Type B pancreatic cell (in vitro differentiated cells): ENCODE measurements at places on chromosomes 3 and 15.

DNA sequence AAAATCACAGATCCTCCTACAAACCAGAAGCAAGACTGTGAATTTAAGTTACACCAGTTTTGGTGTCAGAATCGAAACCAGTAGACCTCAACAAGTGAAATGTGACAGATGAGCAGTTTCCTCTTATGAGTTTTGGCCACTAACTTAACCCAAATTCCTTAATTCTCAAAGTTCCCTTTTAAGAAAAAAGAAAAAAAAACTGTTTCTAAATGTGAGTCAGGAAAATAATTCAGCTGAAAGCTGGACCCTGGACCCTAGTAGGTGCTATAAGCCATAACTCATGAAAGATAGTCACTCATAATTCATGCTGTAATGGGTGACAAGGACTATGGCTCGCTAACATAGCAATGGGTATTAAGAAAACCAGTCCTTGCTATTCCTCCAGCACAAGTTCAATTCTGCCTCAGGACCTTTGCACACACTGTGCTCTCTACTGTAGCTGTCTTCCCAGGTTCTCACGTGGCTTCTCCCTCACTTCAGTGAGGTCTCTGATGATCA is 9.0 kb upstream of the THRB start:
- no peak overlapping the region for H3K4me3 ChIP-seq
- no peak overlapping the region for H3K27ac ChIP-seq
- no peak for DNase-seq

GRCh38 chr15:90599644-90600043 is 69.9 kb downstream of the CRTC3 start:
- no peak overlapping the region for H3K4me3 ChIP-seq
- peaks cover 32% of the 10 kb centered on the region for H3K36me3 ChIP-seq
- peaks cover 14% of the 10 kb centered on the region for H3K4me1 ChIP-seq
- DNase-seq = no peak
- H3K27ac ChIP-seq = no peak overlapping the region

- no peak overlapping the region for H3K27ac ChIP-seq
- no peaks in the 10 kb centered on the region for H3K4me1 ChIP-seq
- no peak overlapping the region for H3K4me3 ChIP-seq
- no peaks in the 10 kb centered on the region for H3K36me3 ChIP-seq
- no peak for DNase-seq
- no peaks in the 10 kb centered on the region for H3K27me3 ChIP-seq
These were observed 174.1 kb upstream of the SUCLG2 start for GRCh38 chr3:67828486-67829010.

DNA sequence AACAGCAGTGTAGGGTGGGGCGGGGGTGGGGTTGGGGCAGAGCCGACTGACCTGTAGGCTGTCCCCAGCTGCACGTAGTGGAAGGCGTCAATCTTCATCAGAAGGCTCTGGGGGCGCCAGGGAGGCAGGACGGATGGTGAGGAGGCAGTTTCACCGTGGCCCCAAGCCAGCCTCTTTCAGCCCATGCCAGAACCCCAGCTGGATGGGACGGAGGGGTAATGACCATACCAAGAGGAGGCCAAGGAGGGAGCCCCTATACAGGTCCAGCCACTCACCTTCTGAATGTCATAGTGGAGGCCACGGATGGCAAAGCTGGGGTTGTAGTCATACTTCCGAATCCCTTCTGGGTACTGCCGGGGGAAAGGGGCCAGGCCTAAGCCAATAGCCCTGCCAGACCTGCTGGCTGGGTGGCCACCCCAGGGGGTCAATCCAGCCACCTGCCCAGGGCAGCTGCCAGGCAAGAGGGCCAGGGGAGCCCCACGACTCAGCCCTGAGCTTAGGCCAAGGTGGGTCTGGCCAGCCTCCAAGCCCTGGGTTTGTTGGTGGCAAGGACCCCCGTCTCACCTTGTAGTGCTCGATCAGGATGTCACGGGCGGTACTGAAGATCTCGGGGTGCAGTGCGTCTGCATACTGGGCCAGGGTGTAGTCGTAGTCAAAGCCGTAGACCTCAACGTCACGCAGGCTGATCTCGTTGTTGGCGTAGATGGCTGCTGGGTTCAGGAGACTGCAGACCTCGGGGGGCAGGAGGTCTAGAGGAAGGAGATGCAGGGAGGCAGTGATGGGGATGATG is 4.9 kb downstream of the NT5DC2 start:
- H3K27me3 ChIP-seq = no peaks in the 10 kb centered on the region
- H3K4me1 ChIP-seq = peaks cover 7% of the 10 kb centered on the region
- no peak for DNase-seq
- no peak overlapping the region for H3K4me3 ChIP-seq
- H3K27ac ChIP-seq = no peak overlapping the region
- H3K36me3 ChIP-seq = peaks cover 10% of the 10 kb centered on the region

DNA sequence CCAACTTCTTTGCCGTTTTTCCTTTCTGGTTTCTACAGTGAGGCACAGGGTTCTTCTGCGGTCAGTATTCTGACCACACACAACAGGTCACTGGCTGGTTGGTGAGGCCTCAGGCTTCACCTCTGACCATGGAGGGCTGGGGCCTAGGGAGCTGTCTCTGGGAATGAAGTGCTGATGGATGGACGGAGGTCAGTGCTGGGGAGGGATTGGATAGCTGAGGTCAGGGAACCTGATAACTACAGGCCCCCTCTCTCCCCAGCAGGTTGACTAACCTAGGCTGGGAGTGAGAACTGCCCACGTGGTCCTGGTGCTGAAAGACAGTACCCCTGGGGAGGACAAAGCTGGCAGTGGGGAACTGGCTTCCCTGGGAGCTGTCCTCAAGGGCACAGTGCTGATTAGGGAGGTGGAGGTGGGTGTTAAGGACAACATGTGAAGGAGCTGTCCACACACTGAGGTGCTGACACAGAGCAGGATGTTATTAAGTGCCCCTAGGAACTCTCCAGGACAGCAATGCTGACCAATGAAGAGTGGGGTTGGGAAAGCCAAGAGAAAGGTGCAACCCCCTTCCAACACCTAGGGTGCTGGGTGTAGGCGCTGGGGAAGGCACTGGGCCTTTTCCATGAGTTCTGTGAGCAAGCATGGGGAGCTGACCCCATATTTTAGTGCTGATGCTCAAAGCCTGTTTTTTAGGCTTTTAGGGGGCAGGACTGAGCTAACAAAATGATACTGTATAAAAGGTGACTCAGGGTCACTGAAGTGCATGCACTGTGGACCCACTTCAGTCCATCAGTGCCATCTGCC is 45.2 kb downstream of the ATP2B2 start:
- no peaks in the 10 kb centered on the region for H3K36me3 ChIP-seq
- no peaks in the 10 kb centered on the region for H3K4me1 ChIP-seq
- peak; percentile 79 for DNase-seq
- no peak overlapping the region for H3K27ac ChIP-seq

- H3K27me3 ChIP-seq = no peaks in the 10 kb centered on the region
- no peaks in the 10 kb centered on the region for H3K4me1 ChIP-seq
- no peak for DNase-seq
- H3K27ac ChIP-seq = no peak overlapping the region
- no peak overlapping the region for H3K4me3 ChIP-seq
These were observed 21.7 kb downstream of the LRRK1 start for GRCh38 chr15:100940767-100941379.

DNA sequence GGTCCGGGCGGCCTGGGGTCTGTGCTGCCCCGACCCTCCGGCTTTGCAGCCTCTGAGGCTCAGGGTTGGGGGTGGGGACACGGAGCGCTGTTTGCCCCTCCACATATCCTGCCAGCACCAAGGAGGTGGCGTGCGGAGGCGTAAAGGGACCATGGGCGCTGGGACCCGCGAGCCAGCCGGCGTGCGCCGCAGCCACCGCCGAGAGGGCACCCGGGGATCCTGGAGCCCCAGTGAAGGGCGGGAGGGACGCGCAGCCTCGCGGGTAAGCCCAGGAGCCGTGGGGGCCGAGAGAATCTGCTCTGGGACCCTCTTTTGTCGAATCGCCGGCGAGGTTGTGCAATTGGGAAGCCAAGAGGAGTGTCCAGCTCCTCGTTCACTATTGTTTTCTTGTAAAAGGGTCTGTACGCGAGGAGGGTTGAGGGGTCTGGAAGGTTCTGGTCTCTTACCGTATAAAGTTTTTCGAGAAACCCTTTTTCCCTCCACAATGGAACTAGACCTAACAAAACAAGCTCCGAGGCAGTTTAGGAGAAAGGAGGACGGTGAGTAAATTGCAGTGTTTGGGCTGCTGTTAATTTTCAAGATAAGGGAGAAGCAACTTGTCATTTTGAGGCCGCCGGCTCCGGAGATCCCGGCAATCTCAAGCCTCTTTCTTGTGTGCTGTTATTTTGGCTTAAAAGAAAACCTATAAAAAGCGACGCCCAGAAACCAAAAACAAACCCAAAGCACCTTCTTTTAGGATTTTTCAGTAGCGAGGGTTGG is 29.9 kb upstream of the ST3GAL6 start:
- peaks cover 4% of the 10 kb centered on the region for H3K27me3 ChIP-seq
- peak overlapping the region; percentile 93 for H3K27ac ChIP-seq
- H3K4me3 ChIP-seq = peak overlapping the region; percentile 98
- H3K4me1 ChIP-seq = peaks cover 22% of the 10 kb centered on the region

GRCh38 chr3:37174532-37175126 is at the start of gene LRRFIP2:
TSS of gene LRRFIP2 (minus strand) at chr3:37174582. CDS start at chr3:37148983, 25,599 bp downstream.
- H3K36me3 ChIP-seq = peaks cover 11% of the 10 kb centered on the region
- H3K4me1 ChIP-seq = peaks cover 42% of the 10 kb centered on the region
- peak within 1 kb of the TSS; percentile 86 for H3K27ac ChIP-seq
- DNase-seq = no peak

GRCh38 chr3:149701206-149701976 is 43.6 kb upstream of the WWTR1 start:
- no peak for DNase-seq
- no peak overlapping the region for H3K4me3 ChIP-seq
- no peaks in the 10 kb centered on the region for H3K27me3 ChIP-seq
- H3K36me3 ChIP-seq = peaks cover 4% of the 10 kb centered on the region
- H3K4me1 ChIP-seq = no peaks in the 10 kb centered on the region

- DNase-seq = peak; percentile 92
- peak overlapping the region; percentile 20 for H3K4me3 ChIP-seq
- H3K27me3 ChIP-seq = peaks cover 55% of the 10 kb centered on the region
- no peaks in the 10 kb centered on the region for H3K36me3 ChIP-seq
These were observed 55.3 kb downstream of the CCDC33 start for GRCh38 chr15:74291101-74292071.

DNA sequence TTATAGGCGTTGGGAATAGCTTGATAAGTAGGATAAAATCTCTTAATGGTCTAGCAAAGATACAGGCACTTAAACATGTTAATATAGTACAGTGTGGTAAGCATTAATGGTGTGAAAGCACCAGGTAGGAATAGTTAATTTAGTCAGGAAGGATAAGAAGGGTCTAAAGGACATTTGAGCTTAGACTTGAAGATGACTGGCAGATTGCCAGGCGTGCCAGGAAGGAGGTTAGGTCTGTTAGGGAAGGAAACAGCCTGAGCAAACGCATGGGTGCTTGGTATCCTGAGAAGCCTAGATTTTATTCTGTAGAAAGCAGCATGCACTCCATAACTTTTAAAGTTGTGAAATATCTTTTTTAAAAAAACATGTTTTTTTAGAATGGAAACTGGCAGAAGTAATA is 17.7 kb downstream of the SEC62 start:
- H3K4me1 ChIP-seq = no peaks in the 10 kb centered on the region
- H3K27me3 ChIP-seq = no peaks in the 10 kb centered on the region
- DNase-seq = no peak
- H3K27ac ChIP-seq = no peak overlapping the region
- no peak overlapping the region for H3K4me3 ChIP-seq
- peaks cover 40% of the 10 kb centered on the region for H3K36me3 ChIP-seq

GRCh38 chr15:42796955-42797782 is 60.2 kb upstream of the CDAN1 start:
- no peak overlapping the region for H3K4me3 ChIP-seq
- peaks cover 18% of the 10 kb centered on the region for H3K36me3 ChIP-seq
- DNase-seq = no peak
- H3K4me1 ChIP-seq = peaks cover 5% of the 10 kb centered on the region

- no peaks in the 10 kb centered on the region for H3K27me3 ChIP-seq
- no peak overlapping the region for H3K4me3 ChIP-seq
- DNase-seq = no peak
- no peak overlapping the region for H3K27ac ChIP-seq
- no peaks in the 10 kb centered on the region for H3K36me3 ChIP-seq
- peaks cover 14% of the 10 kb centered on the region for H3K4me1 ChIP-seq
These were observed 96.4 kb upstream of the NANOGP8 start for GRCh38 chr15:35181538-35181937.

- no peak for DNase-seq
- H3K36me3 ChIP-seq = no peaks in the 10 kb centered on the region
- H3K27ac ChIP-seq = no peak overlapping the region
- H3K27me3 ChIP-seq = peaks cover 3% of the 10 kb centered on the region
These were observed 47.1 kb upstream of the AKAP13 start for GRCh38 chr15:85333132-85333831.

GRCh38 chr3:54668236-54668635 is 259.6 kb downstream of the LRTM1 start:
- DNase-seq = no peak
- no peaks in the 10 kb centered on the region for H3K36me3 ChIP-seq
- no peak overlapping the region for H3K27ac ChIP-seq
- peaks cover 33% of the 10 kb centered on the region for H3K27me3 ChIP-seq
- H3K4me1 ChIP-seq = peaks cover 20% of the 10 kb centered on the region

DNA sequence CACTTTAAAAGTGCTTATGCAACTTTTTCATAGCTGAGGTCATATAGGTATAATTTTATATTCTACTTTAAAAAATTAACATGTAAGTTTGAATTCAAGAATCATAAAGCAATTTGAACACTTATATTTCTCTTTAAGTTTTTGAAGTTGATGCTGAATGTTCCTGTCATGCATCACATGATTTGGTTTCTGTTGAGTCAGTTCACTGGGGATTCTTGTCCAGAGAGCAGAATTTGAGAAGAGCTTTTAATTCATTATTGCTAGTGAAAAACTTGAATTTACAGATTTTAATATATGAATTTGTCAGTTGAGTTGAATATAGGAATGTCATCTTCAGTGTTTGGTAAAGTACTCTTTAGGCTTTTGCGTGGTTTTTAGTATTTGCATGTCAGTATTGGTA is 7.9 kb downstream of the SLC25A26 start:
- H3K4me3 ChIP-seq = no peak overlapping the region
- H3K4me1 ChIP-seq = no peaks in the 10 kb centered on the region
- no peak overlapping the region for H3K27ac ChIP-seq
- no peak for DNase-seq
- peaks cover 7% of the 10 kb centered on the region for H3K36me3 ChIP-seq

DNA sequence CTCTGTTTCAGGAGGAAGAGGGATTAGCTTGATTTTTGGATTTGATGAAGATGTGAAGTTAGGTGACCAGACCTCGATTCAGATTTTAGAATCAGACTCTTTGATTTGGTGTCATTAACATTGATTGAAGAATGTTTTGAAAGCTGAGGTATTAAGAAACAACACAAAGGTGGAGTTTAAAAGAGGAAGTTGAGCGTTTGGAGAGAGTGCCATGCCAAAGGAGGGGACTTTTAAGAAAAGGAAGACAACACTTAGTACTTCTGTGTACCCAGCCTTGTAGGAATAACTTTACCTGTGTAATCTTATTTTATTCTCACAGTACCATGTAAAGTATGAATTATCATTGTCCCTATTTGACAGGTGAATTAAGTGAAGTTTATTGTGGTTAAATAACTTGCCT is 34.4 kb downstream of the PPARG start:
- H3K36me3 ChIP-seq = no peaks in the 10 kb centered on the region
- H3K27me3 ChIP-seq = peaks cover 6% of the 10 kb centered on the region
